ENCODE measurements at places on chromosomes 2 and 18.

- DNase-seq: no peak
Observed at GRCh38 chr2:119741001-119741400, 18.7 kb upstream of the PTPN4 start.

- no peak for DNase-seq
Observed at GRCh38 chr2:46818141-46818621, 97.4 kb downstream of the MCFD2 start.

GRCh38 chr2:170229125-170229524 lies 51.2 kb downstream of the MYO3B start:
- no peak for DNase-seq

DNA sequence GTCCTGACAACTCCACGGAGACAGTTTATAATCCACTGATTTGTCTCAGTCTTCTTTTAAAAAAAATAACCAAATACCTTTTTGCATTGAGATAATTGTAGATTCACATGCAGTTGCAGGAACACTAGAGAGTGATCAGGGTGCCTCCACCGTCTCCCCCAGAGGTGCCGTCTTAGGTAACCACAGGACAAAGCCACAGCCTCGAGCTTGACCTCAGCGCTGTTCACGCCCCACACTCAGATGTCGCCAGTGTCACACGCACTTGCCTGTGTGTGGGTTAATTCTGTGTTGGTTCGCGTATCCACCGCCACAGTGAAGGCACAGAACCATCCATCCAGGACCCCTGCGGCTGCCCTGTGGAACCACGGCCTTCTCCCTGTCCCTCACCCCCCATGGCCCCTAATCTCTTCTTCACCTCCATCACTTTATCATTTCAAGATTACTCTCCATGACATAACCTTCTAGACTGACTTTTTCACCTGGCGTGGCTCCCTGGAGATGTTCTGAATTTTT lies 295.0 kb upstream of the HDAC4 start:
- DNase-seq: no peak

DNA sequence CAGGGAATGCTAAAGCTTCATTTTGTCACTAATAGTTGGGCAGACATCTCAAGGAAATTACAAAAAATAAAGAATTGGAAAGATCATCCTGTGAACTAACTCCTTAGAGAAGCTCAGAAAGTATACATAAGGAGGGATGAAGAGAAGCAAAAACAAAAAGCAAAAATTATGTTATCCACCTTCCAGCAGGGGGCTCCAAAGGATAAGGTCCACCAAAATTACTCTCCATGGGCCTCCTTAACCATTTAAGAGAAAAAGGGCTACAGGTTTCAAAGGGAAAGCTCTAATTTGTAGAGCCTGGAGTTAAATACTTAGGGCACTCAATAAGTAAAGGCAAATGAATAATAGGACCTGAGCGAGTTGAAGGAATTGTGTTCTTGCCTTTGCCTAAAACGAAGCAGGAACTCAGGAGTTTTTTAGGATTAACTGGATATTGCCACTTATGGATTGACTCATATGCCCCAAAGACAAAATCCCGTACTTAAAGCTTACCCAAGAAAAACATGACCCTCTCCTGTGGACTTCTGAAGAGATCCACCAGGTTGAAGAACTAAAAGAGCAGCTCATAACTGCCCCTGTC lies 1167.9 kb downstream of the DSC3 start:
- DNase-seq: peak; percentile 31

DNA sequence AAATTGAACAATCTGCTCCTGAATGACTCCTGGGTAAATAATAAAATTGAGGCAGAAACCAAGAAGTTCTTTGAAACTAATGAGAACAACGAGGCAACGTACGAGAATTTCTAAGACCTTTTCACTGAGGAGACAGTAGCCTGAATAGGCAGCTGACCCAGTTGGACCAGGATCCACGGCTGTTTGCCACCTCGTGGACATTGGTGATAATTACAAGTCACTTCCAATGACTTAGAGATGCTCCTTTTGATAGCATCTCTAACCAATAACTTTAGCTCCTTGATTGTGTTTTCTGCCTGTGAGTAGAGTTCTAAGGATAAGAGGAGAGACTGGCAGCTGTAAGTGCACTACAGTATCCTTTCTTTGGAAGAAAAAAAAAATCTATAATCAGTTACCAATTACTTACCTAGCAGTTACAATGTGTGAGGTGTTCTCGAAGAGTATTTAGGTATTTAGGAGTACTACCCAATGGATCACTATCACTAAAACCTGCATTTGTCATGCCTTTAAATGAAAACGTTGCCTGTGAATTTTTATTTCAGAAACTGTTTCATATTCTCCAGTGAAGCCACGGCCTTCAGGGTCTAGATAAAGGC lies 31.3 kb upstream of the CNTNAP5 start:
- DNase-seq: peak; percentile 40

GRCh38 chr2:49959961-49960553 lies 805.7 kb upstream of the FSHR start:
- DNase-seq: no peak

GRCh38 chr2:47617028-47617427 lies 165.9 kb upstream of the MSH6 start:
- no peak for DNase-seq

- DNase-seq: peak; percentile 53
Observed at GRCh38 chr2:85741833-85742455, 11.8 kb upstream of the ATOH8 start.

DNA sequence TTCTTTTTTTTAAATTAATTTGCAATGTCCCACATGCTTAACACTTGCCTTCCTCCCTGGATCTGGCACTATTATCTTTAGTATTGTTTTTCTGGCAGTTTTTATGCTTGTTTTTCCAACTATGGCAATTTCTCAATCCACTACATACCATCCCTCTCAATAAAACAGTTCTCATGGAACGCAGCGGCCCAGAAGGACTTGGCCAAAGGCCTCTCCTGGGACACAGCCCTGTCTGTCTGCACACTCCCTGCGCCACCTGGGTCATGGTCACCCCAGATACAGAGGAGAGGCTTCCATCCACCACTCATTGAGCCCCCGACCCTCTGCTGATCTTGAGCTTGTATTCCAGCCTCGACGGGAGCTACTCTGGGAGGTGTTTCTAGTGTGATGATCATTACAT lies 91.2 kb downstream of the TWIST2 start:
- no peak for DNase-seq

DNA sequence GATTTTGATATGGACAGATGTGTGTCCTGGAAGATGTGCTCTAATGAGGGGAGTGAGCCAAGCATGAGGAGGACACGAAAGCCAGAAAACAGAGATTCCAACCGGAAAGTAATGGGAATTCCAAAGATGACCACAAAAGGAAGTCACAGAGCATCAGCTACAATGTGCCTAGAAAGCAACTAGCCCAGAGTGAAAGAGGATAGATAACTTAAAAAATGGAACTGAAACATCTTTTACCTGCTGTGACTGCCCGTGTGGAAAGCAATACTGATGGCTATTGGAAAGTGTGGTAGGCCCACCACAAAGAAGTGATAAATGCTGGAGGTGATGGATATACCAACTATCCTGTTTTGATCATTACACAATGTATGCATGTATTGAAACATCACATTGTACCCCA lies 21.6 kb downstream of the DNMT3A start:
- no peak for DNase-seq

DNA sequence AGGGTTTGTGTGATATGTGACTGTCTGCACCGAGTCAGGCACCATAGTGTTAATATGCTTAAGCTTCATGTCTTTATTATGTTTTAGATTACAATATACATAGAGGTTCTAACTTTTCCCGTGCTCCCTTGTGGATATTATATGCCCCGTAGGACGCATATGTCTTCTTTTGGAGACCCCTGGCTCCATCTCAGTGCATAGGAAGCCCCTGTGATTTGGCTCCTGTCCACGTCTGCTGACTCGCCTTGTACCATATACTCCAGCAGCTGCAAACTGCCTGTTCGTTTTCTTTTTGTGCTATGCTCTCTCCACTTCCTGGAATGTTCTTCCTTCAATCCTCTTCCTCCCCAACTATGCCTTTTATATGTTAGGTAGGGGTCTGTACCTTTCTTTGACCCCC lies 110.9 kb downstream of the PTRHD1 start:
- DNase-seq: no peak

DNA sequence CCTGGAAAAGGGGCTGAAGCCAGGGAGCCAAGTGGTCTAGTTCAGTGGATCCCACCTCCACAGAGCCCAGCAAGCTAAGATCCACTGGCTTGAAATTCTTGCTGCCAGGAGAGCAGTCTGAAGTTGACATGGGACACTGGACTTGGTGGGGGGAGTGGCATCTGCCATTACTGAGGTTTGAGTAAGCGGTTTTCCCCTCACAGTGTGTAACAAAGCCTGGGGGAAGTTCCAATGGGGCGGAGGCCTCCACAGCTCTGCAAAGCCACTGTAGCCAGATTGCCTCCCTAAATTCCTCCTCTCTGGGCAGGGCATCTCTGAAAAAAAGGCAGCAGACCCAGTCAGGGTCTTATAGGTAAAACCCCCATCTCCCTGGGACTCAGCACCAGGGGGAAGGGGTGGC lies 144.4 kb downstream of the PTPRM start:
- DNase-seq: no peak

GRCh38 chr2:150860301-150860700 lies 372.8 kb upstream of the RND3 start:
- no peak for DNase-seq

- no peak for DNase-seq
Observed at GRCh38 chr2:134838143-134838620, at the start of gene ACMSD. TSS of gene ACMSD (plus strand) at chr2:134838616. CDS start at chr2:134838683, 67 bp downstream.

DNA sequence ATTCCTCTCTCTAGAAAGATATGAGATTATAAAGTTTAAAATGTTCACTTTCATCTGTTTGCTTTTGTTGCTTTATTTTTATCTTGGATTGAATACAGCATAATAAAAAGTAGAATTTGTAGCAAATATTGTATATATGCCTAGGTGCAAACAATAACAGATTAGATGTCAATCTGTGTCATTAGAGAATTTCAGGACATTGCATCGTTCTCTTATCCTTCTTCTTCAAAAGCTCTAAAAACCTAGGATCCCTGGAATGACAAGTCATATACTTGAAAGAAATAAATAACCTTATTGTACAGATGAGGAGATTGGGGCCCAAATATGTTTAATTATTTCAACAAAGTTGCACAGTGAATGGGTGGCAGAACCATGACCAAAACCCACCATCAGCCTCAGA lies 102.8 kb upstream of the BZW1 start:
- DNase-seq: no peak

DNA sequence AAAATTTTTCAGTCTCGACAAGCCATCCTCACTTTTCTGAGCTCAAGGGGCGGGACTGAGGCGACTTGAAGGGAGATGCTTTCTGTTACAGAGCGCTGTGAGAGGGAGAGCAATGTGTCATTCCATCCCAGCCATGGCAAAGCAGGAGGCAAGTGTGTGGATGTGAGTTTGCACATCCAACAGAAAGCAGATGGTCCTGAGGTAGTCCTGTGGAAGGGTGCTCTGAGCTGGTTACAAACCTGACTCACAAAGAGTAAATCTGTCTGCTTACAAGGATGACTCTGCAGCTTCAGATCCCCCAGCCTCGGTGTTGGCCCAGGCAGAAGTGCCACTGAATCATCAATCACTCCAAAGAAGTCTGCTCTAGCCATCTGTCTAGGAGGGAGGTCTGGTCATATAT lies 482.0 kb upstream of the DCC start:
- DNase-seq: peak; percentile 65

DNA sequence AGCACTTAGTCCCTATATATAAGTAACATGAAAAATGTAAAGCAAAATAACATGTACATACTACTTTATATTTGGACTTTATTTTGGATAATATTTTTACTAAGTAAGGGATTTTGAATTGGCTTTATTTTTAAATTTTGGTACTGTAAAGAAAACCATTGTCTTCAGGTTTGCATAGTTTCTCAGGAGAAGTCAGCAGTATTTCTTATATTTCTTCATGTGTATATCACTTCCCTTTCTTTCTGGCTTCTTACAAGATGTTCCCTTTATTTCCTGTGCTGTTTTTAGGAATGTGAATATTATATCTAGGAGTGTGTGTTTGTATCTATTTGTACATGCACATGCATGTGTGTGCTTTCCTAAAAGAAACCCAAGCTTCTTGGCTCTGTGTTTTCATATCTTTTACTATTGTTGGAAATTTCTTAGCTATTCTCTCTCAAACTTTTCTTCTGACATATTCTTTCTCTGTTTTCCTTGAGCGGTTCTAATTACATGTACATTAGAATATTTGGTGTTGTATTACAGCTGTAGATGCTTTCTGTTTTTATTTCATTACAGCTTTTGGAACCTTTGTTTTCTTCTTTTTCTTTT lies 1549.7 kb upstream of the ACVR2A start:
- DNase-seq: no peak

DNA sequence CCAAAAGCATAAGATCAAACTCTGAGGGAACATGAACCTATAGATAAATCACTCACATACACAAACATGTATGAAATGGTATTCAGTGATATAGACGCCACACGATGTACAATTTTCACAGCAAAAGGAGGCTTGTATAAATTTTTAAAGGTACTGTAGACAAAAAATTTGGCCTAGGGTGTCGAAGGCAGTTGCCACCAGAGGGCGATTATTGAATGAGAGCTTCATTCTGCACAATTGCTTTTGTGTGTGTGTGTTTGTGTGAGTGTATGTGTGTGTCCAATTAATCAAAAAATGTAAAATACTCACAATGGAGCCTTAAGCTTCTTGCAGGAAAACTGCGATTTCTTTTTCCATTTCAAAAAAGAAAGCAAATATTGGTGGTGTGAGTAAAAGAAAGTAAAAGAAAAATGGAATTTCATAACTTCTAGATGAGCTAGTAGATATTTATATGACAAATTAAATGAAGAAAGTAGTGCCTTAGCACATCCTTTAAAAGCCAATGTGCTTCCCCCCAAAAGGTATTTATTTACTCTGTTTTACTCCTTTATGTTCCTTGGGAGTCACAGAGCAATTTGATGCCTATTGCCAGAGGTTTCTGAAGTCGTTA lies 800.1 kb downstream of the SATB2 start:
- DNase-seq: peak; percentile 32

GRCh38 chr18:46388286-46388685 lies 268.7 kb downstream of the LOXHD1 start:
- no peak for DNase-seq

DNA sequence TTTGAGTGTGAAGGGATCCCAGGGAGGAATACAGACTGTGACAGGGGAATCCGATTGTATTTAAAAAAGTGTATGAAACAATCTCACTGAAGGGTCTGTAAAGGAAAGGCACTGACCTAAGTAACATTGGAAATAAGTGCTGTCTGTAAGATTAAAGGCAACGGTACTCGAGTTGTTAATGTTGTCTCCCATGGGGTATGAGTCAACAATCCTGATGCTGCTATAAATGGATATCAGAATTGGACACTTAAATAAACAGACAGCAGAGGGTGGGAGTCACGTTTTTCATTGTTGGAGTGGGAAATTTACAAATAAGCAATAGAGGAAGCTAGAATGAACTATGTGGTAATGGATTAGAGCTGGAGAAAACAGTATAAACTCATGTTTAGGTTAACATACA lies 452.4 kb upstream of the RGPD4 start:
- DNase-seq: no peak

DNA sequence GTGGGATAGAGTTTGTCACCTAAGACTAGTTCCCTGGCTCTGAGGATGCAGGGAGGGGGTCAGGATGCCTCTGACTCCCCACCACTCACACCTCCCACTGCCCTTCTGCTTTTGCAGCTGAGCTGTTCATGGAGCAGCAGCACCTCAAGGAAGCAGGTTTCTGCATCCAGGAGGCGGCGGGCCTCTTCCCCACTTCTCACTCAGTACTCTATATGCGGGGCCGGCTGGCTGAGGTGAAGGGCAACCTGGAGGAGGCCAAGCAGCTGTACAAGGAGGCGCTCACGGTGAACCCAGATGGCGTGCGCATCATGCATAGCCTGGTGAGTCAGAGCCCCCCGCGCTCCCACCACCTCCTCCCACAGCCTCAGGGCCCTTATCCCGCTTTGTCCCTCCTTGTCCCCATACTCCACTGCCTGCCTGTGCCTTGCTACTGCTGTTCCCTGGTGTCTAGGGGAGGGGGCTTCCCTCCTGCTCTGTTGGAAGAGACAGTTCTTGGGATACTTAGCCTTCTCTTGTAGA lies 94.4 kb downstream of the STPG4 start:
- DNase-seq: no peak

Measured in WERI-Rb-1 (cell line).